ENCODE measurements at places on chromosomes 6 and 20.
A peak's percentile ranks its signal among the peaks of the same experiment; 100 is the strongest.

DNA sequence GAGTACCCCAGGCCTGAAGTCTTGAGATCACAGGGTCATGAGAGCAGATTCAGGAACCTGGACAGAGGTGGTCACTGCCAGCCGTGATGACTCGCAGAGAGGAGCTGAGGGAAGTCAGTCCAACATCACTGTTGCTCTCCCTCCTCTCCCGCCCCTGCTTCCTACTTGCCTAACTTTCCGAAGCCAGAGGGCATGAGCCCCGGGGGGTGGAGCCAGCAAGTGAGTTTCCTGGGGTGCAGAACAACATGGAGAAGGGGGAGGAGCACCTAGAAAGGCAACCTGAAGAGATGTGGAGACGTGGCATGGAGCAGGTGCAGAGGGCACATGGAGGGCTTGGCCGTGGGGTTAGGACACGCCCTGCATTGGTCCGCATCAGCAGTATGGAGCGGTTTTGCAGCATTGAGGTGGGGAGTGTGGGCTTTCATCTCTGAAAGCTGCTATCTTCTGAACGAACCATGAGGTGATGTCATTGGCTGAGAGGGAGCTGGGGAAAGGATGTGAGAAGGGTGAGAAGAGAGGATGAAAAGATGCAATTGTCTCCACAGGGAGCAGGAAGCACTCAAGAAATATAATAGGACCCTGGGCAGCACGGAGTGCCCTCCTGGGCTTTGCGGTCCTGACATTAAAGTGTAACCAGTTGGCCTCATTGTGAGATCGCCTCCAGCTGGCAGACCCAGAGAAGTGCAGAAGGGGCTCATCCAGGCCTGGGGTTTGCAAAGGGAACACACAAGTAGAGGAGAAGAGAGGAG is 25.0 kb downstream of the GDAP1L1 start:
- DNase-seq = peak; percentile 24

GRCh38 chr6:84141521-84141920 is 85.9 kb downstream of the CEP162 start:
- no peak for DNase-seq

- DNase-seq = peak; percentile 62
Measured at GRCh38 chr20:23622839-23623343, 14.9 kb downstream of the CST3 start.

DNA sequence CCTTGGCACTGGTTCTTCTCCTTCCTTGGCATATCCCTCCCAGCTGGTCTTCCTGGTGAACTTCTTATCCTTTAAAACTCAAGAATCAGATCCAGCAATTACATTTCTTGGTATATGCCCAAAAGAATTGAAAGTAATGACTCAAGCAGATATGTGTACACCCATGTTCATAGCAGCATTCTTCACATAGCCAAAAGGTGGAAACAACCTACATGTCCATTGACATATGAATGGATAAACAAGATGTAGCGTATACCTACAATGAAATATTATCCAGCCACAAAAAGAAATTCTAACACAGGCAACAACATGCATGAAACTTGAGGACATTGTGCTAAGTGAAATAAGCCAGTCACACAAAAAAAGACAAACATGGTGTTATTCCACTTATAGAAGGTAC is 103.7 kb upstream of the NT5E start:
- no peak for DNase-seq

- peak; percentile 66 for DNase-seq
Measured at GRCh38 chr6:118808793-118809638, 84.9 kb upstream of the ASF1A start.

DNA sequence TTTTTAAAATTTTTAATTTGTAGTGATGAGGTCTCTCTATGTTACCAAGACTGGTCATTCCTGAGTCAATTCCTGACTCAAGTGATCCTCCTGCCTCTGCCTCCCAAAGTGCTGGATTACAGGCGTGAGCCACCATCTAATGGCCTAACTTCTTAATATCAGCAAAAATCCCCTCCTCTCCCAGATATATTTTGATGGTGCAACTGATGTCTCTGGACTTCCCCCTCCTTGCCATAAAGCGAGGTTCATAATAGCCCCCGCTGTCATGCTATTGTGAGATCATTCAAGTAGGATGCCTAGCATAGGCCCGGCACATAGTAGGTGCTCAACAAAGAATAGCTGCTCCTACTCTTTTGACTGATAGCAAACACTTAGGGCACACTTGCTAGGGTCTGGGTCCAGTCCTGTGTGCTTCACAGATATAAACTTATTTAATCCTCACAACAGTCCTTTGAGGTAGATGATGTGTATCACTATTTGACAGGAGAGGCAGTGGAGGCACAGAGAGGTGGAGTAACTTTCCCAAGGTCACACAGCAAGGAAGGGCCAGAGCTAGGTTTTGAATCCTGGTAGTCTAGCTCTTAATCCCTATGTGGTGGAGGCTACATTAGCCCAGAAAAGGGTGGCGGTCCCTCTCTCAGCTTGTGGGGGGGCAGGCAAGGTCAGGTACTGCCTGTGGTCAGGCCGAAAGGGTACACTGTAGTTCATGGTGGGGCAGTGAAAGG is 14.6 kb downstream of the SRC start:
- no peak for DNase-seq

GRCh38 chr6:138106665-138107077 is 548 bp downstream of the PERP start:
- no peak for DNase-seq

- DNase-seq = no peak
Measured at GRCh38 chr6:84517741-84518530, 246.5 kb downstream of the TBX18 start.

- no peak for DNase-seq
Measured at GRCh38 chr6:45927421-45928320, 88.0 kb downstream of the CLIC5 start.

GRCh38 chr6:8181951-8182845 is 79.8 kb upstream of the EEF1E1 start:
- peak; percentile 70 for DNase-seq

GRCh38 chr6:33607784-33608161 is 13.3 kb upstream of the ITPR3 start:
- DNase-seq = peak; percentile 64

GRCh38 chr20:49561256-49561655 is 6.7 kb downstream of the PTGIS start:
- DNase-seq = no peak

DNA sequence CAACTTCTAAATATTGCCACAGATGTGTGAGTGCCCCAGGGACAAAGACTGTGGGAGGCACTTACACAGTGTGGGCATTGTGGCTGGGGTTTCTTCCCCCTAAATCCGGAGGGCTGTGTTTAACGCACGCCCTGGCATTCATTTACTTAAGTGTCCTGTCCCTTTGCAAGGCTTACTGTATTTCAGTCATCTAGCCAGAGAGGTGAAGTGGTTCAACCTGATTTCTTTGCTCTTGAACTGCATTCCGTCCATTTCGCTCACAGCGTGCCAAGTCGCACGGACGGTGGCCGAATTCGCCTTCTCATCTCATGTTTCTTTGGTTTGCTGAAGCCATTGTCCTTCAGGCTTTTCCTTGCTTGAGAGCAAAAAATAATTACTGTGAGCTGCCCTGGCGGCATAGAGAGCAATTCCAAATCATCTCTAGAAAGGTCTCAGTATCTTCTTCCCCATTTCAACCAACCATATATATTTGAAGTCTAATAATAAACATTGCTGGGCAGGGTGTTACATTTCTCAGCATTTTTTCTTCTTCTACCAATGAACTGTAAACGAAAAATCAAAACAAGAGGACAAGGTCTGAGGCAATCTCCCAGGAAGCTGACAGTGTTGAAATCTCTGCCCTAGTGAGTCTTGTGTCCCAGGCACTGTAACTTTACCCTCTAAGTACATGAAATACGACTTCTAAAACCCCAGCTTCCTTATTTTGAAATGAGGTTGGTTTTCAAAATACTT is 16.9 kb downstream of the SYTL3 start:
- peak; percentile 88 for DNase-seq
